ENCODE measurements at places on chromosomes 3 and 15.

DNA sequence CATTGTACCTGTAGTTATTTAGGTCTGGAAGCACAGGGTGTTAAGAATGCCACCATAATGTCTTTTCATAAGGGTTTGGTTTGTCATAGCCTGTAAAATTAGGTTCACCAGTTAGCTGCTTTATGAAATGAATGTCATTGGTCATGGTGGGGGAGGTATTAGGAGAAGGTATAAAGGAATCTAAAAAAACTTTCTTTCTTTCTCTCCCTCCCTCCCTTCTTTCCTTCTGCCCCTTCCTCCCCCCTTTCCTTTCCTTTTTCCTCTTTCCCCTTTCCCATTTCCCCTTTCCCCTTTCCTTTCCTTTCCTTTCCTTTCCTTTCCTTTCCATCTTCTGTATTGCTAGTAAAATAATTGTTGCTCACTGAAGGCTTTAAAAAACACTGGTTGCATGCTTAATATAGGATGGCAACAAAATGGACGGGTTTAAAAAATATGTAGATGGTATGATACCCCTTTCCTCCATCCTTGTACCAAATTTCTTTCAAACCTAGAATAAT lies 9.6 kb downstream of the ATP2C1 start:
- no peak for DNase-seq

GRCh38 chr3:41436983-41437382 lies 237.7 kb downstream of the CTNNB1 start:
- DNase-seq = no peak

DNA sequence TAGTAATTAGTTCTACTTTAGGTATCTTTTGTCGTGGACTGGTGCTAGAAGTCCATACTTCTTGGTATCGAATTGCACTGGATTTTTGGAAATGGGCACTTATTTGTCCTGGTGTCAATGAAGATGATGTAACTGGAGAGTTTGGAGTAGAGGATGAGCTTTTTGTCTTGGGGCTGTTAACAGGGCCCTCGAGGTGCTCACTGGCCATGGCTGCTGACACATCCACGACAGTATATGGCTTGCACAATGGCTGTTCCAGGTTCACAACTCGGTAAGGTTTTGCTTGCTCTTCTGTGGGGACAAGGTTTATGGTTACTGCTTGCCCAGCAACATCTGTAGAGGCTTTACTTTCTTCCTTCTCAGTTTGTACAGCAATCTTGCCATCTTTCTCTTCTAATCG lies 109.4 kb upstream of the TSPAN3 start:
- no peak for DNase-seq

- peak; percentile 5 for DNase-seq
Observed at GRCh38 chr3:180802837-180803236, 109.6 kb upstream of the FXR1 start.

DNA sequence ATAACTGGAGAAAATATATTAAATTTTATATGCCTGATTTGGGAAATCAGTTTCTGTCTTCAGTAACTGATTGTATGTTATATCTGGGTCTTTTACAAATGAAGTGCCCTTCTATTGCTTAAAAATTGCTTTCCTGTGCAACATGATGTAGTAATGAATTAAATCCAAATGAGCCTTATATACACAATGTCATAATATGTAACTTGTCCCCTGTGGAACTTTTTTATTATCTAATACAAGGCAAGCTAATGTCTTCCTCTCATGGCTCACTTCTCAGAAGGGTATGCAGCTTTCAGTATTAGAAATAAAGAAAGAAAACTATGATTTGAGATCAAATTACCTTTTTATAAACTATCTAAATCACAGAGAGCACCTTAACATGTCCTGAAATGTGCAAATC lies 248.9 kb downstream of the NAALADL2 start:
- no peak for DNase-seq
